Immature natural killer cell (primary cell): ENCODE measurements at places on chromosomes 3 and 15.

GRCh38 chr15:93268066-93268465, 179.1 kb upstream of the RGMA start:
- DNase-seq, result no peak

DNA sequence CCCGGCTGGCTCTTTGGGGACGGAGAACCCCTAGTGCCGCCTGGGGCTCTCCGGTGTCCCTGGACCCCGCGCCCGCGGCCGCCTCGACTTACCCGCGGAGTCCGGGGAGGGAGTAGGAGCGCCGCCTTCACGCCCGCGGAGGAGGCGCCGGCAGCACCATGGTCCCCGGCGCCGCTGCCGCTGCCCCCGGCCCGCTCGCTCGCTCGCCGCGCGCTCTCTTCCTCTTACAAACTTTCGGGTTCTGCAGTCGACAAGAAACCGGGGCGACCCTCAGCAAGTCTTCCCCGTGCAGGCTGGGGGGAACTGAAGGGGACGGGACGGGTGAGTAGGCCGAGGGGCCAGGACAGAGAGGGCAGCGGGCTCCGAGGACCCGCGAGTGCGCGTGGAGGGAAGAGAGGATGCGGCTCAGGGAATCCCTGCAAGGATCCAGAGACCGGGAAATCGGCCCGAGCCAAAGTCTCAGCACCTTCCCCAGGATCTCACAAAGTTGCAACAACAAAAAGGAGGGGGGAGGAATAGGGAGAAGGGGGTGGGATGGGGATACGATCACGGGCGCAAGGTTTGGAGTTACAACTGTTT, 2.0 kb downstream of the FOXP1 start:
- DNase-seq, result peak; percentile 29

GRCh38 chr3:189096092-189096491, 75.7 kb upstream of the TPRG1 start:
- no peak for DNase-seq

DNA sequence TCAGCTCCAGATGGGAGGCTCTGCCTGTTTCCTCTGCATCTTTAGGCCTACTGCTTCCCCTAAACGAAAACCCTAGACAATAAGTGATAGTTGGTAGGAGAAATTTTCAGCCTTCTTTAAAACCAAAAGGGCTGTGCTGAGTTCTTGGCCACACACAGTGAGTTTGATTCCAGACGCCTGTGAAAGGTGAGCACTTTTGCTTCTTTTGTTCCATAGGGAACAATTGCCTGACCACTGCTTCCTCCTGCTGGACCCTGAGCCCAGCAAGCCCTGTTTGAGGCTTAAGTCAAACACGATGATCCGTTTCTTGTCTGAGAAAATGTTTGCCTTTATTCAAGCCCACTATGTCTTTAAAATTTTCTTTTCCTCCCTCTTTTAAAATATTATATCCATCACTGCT, 493.9 kb downstream of the ZIC1 start:
- no peak for DNase-seq

- no peak for DNase-seq
Observed at GRCh38 chr3:149450281-149450680, 24.2 kb upstream of the TM4SF4 start.
